ENCODE measurements at places on chromosomes 4 and X.

GRCh38 chr4:109872950-109873656 is 25.2 kb downstream of the LRIT3 start:
- DNase-seq: no peak

GRCh38 chr4:35541888-35542213 is 702.5 kb downstream of the ARAP2 start:
- DNase-seq: peak; percentile 29

- DNase-seq: no peak
Observed at GRCh38 chrX:63434665-63435064, 83.5 kb upstream of the SPIN4 start.

GRCh38 chr4:37434469-37434868 is 189.9 kb downstream of the NWD2 start:
- no peak for DNase-seq

DNA sequence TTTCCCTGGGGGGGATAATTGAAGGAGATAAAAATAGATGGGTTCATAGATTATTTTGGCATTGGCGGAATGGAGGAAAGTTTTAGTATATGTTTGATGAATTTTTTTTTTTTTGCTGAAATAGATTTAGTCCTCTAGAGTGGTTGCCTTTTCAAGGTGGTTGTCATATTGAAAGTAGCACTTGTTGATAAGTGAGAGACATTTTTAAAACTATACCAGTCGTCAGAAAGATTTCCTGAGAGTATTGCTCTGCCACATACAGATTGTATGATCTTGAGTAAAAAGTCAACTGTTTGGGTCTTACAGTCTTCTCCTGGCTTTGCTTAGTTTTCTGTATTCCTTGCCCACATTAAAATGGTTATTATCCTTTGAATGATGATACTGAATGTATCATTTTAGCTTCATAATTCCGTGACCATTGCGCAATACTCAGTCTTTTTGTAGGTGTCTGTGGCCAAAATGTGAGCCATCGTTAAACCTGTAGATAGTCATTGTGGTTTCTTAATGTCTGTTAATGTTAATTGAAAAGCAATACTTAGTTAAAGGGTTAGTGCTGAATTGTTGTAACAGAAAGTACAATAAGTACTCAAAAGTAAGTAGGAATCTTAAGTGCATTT is 7.1 kb downstream of the SMARCAD1 start:
- DNase-seq: no peak

DNA sequence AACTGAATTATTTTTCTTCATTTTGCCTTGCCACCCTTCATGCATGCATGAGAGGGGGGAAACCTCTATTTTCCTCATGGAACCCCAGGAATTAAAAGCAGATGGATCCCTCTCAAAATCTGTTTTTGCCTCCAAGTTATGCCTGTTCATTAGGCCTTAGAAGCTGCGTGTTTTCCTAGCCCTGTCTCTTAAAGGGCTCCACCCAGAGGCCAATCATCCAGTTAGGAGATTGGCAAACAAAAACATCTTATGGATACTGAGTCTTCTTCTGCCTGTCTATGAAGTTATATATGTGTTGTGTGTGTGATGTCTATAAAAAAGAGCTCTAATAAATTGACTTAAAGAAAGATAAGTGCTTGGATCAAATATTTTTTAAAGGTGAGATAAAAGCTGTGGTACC is 142.9 kb downstream of the ANAPC10 start:
- DNase-seq: no peak

GRCh38 chrX:24790166-24790565 is 96.4 kb downstream of the POLA1 start:
- no peak for DNase-seq

DNA sequence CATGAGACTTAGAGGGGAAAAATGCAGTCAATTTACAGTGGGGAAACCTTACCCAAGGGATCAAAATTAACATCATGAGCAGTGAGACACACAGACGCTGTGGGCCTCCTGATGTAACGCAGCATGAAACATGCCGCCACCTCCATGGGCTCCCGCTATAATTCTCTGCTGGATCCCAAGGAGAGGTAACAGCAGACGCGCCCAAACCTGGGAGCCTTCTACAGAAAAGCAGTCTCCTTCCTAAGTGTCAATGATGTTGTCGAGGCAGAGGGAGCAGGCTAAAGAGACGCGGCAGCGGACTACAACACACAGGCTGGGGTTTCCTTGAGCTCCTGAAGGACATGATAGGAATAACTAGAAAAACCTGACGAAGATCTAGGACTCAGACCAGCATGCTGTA is 142.3 kb downstream of the AFAP1 start:
- no peak for DNase-seq

DNA sequence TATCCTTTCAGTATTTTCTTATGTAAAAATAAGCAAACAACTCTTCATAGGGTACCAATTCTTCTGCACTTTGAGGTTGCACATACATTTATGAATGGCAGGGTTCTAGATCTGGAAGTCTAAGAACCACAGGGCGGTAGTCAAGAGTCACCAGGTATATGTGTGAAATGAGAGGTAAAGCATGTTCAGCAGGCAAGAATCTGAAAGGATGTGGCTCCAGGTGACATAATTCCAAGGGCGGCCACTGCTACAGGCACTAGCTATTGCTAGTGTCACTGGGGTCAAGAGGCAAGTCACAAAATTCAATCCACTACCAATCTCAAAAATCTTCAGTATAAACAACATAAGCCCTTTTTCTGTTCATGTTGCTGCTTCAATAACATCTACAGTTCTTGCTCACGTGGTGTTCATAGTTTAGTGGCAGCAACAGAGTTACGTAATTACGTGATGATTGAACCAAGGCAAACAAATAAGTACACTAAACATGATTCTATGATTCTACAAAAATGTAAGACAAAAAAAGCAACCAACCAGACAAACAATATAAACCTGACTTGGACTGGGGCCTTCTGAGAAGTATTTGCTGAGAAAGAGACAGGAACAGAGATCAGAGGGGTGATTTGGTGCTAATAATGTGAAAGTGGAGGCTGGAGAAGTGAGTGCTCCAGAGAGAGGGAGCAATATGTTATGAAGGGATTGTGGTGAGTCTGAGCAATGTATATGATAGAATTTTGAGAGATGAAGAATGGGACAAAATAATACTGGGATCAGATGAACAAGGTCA is 101.7 kb downstream of the NAA11 start:
- no peak for DNase-seq

- no peak for DNase-seq
Observed at GRCh38 chrX:40167850-40168479, 70.2 kb upstream of the BCOR start.

DNA sequence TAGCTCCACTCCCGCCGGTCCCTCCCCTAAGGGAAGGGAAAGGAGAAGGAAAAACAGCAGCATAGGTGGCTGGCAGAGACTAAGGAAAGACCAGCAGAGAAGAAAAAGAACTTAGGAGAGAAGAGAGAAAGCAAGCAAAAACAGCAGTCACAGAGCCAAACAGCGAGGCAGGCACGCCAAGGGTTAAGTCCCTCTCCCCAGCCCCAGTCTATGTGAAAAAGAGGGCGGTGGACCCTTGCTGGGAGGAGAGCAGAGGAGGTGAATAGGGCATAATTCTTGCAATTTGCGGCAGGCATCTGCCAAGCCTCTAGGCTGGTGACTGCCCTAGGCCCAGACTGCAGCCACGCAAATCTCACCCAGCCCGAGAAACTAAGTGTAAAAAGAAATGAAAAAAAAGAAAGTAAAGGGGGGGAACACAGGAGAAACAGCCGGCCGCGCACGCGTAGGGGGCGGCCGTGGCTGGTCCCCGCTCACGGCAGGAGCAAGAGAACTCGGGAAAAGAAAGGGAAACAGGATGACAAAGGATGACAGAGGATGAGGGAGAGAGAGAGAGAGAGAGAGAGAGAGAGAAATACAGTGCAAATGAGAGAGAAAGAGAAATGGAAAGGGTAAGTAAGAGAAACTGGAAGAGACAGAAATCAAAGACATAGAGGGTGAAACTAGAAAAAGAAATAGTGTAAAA is 48.6 kb downstream of the MAGEA9 start:
- no peak for DNase-seq

DNA sequence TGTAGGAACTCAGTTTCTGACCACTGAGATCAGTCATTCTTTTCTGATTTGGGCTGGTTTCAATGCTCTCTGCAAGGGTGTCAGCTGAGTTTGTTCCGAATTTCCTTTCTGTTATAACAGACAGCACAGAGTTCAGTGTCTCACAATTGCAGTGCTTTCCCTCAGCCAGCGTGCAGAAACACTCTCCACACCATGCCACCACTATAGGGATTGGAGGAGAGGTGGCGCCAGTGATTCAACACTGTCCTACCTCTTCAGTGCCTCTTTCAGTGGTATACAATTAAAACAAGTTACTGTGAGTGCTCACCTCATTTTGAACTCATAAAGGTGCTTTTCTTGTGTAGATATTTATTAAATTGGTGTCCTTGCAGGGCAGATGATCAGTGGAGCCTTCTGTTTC is 413.2 kb upstream of the CXorf51B start:
- peak; percentile 71 for DNase-seq

DNA sequence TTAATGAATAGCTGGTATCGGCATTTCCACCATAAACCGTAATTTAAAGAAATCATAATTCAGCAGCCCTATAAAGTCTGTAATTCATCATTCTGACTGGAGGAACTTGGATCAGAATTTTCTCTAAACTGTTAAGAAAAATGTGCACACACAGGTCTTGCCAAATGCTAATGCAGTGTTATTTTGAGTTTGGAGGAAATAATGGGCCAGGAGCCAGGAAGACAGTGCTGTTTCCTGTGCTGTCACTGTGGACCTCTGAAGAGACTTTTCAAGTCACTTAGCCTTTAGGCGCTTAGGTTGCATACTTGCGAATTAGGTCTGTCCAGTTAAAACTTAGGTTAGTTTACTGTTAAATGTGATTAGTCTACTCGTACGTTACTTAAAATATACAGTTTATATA is 137.5 kb upstream of the ANXA3 start:
- DNase-seq: no peak

DNA sequence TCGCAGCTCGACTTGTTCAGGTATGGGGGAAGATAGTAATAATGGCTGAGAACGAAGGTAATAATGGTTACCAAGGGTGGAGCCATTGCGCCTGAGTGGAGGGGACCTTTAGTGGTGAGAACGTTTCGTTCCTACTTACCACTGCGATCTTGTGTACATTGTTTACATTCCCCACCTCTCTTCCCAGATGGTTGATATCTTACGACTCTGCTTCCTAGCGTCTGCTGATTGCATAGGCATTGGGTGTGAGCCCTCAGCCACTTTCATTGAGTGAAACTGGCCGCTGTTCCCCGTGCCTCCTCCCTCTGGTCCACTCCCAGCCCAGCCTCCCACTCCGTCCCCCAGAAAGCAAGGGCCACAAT is 850 bp downstream of the IGBP1 start:
- no peak for DNase-seq

- DNase-seq: no peak
Observed at GRCh38 chr4:10345381-10345784, 111.8 kb downstream of the ZNF518B start.

DNA sequence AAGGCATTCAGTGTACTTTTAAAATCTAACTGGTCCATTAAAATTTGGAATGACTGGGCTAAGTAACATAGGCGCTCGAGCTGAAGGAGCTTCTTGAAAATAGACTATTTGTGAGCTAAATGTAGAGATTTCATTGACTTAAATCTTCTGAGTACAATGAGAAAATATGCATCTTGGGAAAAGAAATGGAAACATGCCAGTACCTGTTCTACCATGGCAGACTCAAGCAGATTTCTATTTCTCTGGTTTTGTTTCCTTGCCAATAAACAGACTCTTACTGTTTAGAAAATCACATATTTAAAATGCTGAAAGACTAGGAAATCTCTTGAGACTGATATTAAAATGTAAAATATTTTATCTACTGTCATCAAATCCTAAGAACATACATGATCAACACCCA is 678.1 kb downstream of the FAT4 start:
- DNase-seq: no peak

DNA sequence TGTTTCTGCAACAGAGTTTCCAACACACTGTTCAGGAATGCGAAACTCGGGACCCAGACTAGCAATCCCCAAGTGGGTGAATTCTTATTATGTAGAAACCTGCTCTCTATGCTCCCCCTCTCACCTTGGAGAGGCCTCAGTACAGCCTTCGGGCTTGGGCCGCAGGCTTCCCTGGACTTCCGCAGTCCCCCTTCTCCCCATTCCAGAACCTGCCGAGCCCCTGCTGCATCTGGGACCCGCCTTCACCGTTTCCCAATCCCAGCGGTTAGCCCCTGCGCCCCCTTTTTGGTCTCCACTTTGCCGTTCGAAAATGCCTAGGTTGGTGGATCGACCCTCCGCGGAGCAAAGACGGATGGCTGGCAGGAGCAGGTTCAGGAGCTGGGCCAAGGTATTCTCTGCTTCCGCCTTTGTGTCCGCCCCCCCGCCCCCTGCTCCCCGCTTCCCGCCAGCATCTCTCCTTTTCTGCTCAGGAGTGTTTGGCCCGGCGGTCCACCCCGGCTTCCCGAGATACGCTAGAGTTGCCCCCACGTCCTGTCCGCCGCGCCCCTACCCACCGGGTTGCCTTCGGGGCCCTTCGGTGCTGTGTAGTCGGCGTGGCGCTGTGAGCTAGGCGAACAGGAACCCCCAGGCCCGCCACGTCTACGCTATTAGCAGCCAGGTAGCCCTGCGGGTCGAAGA is 11.5 kb downstream of the HAND2 start:
- DNase-seq: no peak

- DNase-seq: no peak
Observed at GRCh38 chr4:65918212-65918611, 247.9 kb upstream of the EPHA5 start.

- DNase-seq: no peak
Observed at GRCh38 chrX:83508006-83508405, at the start of gene POU3F4. Gene POU3F4, plus strand, starts transcription at chrX:83508290. Its CDS starts 35 bp downstream, at chrX:83508325.

DNA sequence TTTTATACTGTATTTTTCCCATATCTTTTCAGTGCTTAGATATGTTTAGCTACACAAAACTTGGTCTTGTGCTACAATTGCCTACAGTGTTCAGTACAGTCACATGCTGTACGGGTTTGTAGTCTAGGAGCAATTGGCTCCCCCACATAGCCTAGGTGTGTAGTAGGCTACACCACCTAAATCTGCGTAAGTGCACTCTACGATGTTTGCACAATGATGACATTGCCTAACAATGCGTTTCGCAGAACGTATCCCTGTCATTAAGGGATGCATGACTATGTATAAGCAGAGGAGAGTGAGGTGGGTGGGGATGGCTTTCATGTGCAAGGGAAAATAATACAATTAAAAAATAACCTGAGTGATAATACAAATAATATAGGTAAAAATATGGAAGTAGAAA is 131.4 kb downstream of the GBA3 start:
- no peak for DNase-seq

DNA sequence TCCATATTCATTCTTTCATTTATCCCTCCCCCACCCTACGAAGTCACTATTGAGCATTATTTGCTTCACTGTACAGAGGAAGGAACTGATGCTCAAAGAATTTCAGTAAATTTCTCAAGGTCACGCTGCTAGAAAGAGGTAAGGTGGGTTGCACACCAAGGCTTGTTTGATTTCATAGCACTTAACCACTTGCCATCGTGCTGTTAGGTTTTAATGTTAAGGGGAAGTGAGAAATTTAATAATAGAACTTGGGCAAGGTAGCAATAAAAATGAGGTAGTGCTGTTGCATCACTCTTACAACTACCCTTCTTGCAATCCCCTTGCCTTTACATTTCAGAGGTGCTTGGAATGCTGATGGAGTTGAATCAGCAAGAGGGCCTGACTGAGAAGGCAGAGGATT is 343.1 kb downstream of the MID1IP1 start:
- DNase-seq: no peak
